Dermis lymphatic vessel endothelial cell (primary cell): ENCODE measurements at places on chromosomes 16 and 17. TPM values are rescaled to one million over a fixed set of nuclear protein-coding genes. Genes with fewer than 3 reads are reported as not detected.

The ITGB4 gene
- total RNA-seq, result 25.7 and 65.7 TPM in 2 replicates

The PARD6A gene
- 1.5 and 2.8 TPM in 2 replicates for total RNA-seq

The CYBA gene
- 329 and 521 TPM in 2 replicates for total RNA-seq

The SLC35G6 gene
- not detected in 2 replicates for total RNA-seq

The TPPP3 gene
- total RNA-seq, result 0.09 and 0.11 TPM in 2 replicates

The CDH11 gene
- 1.5 and 2.8 TPM in 2 replicates for total RNA-seq

The ATP2A1 gene
- 0.17 TPM in 1 of 2 replicates, not detected in the other for total RNA-seq

The ABCC12 gene
- not detected in 2 replicates for total RNA-seq

The CDH1 gene
- total RNA-seq, result 0.11 TPM in 1 of 2 replicates, not detected in the other

The FTSJ3 gene
- total RNA-seq, result 54.8 and 59.6 TPM in 2 replicates

The KRT25 gene
- not detected in 2 replicates for total RNA-seq

The GAS7 gene
- 6.5 and 9.5 TPM in 2 replicates for total RNA-seq

The GHDC gene
- total RNA-seq, result 17.2 and 27.1 TPM in 2 replicates

The SLFN12L gene
- under 0.01 TPM in 1 of 2 replicates, not detected in the other for total RNA-seq

The NOXO1 gene
- total RNA-seq, result 0.09 and 0.11 TPM in 2 replicates

The PYY gene
- total RNA-seq, result not detected in 2 replicates

The FNDC8 gene
- total RNA-seq, result not detected in 2 replicates

The NPW gene
- 0.43 and 0.52 TPM in 2 replicates for total RNA-seq

The REXO5 gene
- 2.2 and 3.7 TPM in 2 replicates for total RNA-seq

The NPIPB12 gene
- 7.7 and 16.2 TPM in 2 replicates for total RNA-seq

The SLFN11 gene
- 24.4 and 33.9 TPM in 2 replicates for total RNA-seq

The DNAI2 gene
- not detected in 2 replicates for total RNA-seq

The SHISA9 gene
- total RNA-seq, result not detected in 2 replicates

The BCL6B gene
- total RNA-seq, result 39.0 and 76.2 TPM in 2 replicates

The TMEM98 gene
- 51.1 and 67.6 TPM in 2 replicates for total RNA-seq

The KRTAP1-1 gene
- not detected in 2 replicates for total RNA-seq

The PRSS21 gene
- total RNA-seq, result 0.65 and 1.1 TPM in 2 replicates

The CLEC3A gene
- total RNA-seq, result not detected in 2 replicates

The MAF gene
- total RNA-seq, result 58.2 and 108 TPM in 2 replicates

The ATF7IP2 gene
- total RNA-seq, result 9.4 and 9.9 TPM in 2 replicates

The CD300A gene
- not detected in 2 replicates for total RNA-seq

The ADAP2 gene
- total RNA-seq, result 0.43 and 1.2 TPM in 2 replicates

The SPNS3 gene
- 0.11 and 0.52 TPM in 2 replicates for total RNA-seq

The HAS3 gene
- total RNA-seq, result 5.7 and 14.5 TPM in 2 replicates

The PLA2G10 gene
- total RNA-seq, result not detected in 2 replicates
